ENCODE measurements at places on chromosomes 12 and 14.

GRCh38 chr12:54660320-54660962 lies 12.3 kb upstream of the DCD start:
- DNase-seq = no peak

DNA sequence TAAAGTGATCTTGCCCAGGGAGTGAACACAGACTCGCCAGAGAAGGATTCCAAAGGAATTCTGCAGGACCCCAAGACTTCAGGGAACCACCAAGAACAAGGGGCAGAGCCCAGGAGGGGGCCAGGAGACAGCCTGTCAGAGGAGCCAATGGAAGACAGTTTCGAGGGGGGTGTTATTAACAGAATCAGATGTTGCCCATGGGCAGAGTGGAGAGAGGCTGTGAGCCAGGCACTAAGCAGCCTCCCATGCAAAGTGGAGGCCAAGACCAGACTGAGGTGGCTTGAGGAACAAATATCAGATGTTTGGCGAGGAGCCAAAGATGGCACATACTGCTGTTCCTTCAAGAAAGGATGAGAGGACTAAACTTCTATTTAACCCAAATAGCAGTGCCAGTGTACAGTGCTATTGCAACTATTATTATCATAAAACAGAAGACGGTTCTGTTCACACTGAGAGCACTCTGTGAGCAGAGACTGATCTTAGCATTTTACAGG lies 12.6 kb downstream of the APPL2 start:
- DNase-seq = no peak

- DNase-seq = no peak
Observed at GRCh38 chr12:93361151-93361919, 16.4 kb upstream of the NUDT4 start.

DNA sequence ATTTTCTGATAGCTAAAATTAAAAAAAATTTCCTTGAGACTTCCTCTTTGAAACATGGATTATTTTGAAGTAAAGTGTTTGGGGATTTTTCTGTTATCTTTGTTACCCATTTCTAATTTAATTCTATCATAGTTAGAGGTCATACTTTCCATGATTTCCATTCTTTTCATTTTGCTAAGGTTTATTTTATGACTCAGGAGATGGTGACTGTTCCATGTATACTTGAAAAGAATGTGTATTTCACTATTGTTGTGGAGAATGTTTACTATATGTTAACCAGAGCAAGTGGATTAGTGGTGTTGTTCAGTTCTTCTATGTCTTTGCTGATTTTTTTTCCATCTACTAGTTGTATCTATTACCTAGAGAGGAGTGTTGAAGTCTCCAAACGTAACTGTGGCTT lies 250.5 kb upstream of the PELI2 start:
- no peak for DNase-seq

GRCh38 chr12:133256321-133256720 lies 20.6 kb upstream of the ANHX start:
- DNase-seq = no peak

- no peak for DNase-seq
Observed at GRCh38 chr12:67483871-67484554, 164.5 kb upstream of the DYRK2 start.

GRCh38 chr12:50207424-50207823 lies 40.3 kb upstream of the CERS5 start:
- DNase-seq = no peak

DNA sequence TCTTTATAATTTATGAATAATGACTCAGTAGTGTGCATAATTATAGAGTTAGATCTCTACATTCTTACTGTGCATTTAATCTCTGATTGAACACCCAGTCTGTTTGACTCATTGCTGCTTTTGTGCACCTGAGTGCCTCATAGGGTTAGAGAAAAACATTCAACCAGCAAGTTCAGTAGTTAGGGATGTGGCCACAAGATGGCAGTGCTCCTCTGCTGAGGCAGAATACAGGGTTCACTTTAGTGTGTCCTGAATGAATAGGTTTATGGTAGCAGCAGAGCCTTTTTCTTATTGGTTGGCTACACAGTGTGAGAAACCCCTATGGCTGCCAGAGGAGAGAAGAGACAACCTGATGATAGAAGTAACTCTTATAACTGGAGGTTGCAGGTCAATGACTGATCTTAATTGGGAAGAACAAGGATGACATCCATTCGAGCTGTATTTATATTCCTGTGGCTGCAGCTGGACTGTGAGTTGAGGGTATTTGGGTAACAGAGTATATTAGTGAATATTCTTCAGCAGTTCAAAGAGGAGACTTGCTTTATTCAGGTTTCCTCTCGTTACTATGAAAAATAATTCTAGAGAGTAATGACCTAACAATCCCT lies 194.9 kb upstream of the OR4E1 start:
- no peak for DNase-seq

DNA sequence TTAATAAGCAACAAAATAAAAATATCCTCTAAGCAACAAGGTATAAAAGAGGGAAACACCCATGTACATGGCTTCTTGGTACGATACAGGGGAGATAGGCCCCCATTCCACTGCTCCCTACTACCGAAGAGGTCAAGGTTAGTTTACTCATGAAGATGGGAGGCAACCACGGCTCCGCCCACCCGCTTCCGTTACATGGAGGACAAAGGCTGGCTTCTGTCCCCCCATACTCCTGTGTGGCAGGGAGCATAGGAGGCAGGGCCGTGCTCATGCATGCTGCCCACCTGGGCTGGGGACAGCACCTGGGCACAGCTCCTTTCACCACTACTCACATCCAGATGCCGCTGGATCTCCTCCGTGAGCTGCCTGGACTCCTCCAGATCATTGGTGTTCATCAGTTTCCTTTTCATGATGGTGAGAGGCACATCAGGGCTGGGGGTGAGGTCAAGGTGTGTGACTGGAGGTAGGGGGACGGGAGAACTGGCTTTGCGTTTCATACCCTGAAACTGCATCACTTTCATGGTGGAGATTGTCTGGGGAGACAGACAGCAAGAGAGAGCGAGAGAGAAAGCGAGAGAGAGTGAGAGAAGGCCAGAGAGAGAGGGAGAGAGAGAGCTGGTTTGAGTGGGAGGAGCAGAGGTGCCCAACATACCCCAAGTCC lies 39.0 kb downstream of the LGMN start:
- DNase-seq = no peak

GRCh38 chr12:22893878-22894277 lies 268.9 kb downstream of the ETNK1 start:
- no peak for DNase-seq

DNA sequence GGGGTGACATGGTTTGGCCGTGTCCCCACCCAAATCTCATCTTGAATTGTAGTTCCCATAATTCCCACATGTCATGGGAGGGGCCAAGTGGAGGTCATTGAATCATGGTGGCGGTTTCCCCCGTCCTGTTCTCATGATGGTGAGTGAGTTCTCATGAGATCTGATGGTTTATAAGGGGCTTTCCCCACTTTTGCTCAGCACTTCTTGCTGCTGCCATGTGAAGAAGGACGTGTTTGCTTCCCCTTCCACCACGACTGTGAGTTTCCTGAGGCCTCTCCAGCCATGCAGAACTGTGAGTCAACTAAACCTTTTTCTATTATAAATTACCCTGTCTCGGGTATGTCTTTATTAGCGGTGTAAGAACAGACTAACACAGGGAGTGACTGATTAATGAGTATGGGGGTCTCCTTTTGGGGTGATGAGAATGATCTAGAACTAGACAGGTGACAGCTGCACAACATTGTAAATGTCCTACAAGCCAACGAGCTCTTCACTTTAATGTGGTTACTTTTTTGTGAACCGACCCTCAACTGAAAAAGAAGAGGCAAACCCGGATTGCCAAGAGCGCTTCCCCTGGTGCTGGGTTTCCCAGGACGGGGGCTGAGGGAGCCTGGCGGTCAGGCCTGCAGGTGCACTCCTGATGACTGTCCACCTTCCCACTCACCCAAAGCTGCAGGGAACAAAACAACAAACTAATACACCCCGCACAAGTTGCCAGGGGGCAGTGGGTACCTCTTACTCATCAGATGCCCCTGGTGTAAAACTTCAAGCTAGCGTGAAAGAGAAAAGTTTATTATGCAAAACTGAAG lies 90.1 kb downstream of the NCOR2 start:
- no peak for DNase-seq

DNA sequence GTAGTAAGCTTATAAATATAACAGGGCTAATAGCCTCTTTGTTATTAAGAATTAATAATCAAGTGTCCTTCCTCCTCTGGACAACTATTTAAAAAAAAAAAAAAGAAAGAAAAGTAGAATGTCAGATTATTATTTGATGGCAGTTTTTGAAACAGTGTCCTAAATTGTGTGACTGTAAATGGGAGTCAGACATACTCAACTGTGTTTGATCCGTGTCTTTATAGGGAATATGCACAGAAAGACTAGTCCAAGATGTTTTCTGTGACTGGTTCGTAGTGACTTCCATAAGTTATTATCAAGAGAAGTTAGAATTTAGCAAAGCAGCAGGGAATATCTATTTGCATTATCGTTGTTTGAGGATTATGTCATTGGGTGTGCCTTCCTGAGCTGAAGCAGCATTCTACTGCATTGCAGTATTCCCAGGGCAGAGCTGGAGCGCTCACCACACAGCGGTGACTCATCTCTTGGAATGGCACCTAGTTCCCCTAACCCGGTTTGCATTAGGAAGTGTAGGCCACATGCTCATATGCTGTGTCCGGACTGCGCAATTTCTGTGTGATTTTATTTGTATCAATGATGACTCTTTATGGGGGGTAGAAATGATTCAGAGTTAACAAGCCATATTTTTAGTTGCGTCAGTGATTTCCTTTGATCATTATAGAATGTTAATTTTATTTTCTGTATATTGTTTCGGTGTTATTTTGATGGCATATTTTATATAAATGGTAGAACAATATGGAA lies 7.9 kb downstream of the DYNC1H1 start:
- peak; percentile 96 for DNase-seq

DNA sequence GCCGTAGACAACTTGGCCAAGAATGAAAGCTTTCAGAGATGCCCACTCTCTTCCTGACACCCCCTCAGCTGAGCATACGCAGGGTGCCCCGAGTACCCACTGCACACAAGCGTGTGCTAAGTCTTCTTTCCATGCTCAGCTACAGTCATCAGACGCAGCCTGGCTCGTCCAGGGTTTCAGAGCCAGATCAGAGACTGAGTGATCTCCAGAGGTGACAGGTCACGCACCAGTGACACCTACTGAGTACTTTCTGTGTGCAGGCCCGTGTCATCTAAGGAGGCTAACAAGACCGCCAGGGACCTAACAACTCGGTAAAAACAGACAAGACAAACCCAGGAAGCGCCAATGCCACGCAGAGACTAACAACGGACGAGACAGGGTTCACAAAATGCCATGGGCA lies 25.1 kb downstream of the STX2 start:
- DNase-seq = no peak

GRCh38 chr14:24254630-24255392 lies 8.2 kb downstream of the TGM1 start:
- DNase-seq = no peak

DNA sequence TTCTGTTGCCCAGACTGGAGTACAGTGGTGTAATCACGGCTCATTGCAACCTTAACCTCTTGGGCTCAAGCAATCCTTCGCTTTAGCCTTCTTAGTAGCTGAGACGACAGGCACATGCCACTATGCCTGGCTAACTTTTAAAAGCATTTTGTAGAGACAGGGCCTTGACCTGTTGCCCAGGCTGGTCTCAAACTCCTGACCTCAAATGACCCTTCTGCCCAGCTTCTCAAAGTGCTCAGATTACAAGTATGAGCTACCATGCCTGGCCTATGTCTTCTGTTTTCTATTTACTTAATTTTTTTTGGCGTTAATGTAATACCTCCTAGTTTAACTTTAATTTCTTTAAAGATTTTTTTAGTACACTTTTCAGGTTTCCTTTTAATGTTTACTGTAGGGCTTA lies 20.6 kb upstream of the KLRF1 start:
- no peak for DNase-seq

GRCh38 chr12:131815131-131815530 lies 13.1 kb upstream of the MMP17 start:
- DNase-seq = no peak

GRCh38 chr12:47077206-47078085 lies 2.0 kb upstream of the PCED1B start:
- no peak for DNase-seq

DNA sequence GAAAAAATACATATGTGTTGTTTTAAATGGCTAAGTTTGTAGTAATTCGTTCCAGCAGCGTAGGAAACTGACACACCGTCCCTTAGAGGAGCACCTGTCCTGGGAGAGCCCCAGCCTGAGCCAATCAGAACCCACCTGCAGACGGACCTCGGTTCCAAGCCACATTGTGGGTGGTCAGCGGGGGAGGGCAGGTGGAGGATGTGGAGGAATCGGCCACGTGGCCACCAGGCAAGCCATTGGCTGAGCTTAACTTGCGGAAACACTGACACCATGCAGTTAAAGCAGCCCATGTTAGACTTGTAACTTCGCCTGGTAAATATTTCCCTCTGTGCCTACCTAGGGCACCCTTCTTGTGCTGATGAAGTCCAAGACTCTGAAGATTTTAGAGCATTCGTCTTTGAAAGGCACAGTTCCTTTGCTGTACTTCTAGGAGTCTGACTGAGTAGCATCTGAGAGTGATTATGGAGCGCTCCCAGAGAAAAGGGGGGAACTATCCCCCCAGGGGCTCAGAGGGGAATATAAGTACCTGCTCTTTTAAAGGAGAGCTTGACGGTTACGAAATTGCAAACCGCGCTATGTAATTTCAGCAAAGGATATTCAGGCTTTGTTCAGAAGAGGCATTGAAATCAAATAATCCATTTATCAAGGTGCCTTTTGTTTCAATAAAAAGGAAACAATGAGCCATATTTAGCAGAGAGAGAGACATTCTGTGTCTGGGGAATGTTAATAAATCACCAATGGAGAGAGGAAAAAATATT lies 135.7 kb downstream of the TMEM132C start:
- DNase-seq = no peak

GRCh38 chr14:98085751-98086150 lies 1186.2 kb downstream of the BCL11B start:
- DNase-seq = no peak

- DNase-seq = no peak
Observed at GRCh38 chr12:93766796-93767523, 89.8 kb downstream of the CRADD start.

- no peak for DNase-seq
Observed at GRCh38 chr12:5808981-5809380, 136.1 kb downstream of the ANO2 start.

- DNase-seq = no peak
Observed at GRCh38 chr14:35747379-35747778, 61.7 kb downstream of the RALGAPA1 start.

- no peak for DNase-seq
Observed at GRCh38 chr14:26626256-26626655, 28.4 kb upstream of the NOVA1 start.

- no peak for DNase-seq
Observed at GRCh38 chr14:68451696-68452373, 341.0 kb downstream of the ZFP36L1 start.

- no peak for DNase-seq
Observed at GRCh38 chr14:81982046-81982445, 448.4 kb upstream of the SEL1L start.

DNA sequence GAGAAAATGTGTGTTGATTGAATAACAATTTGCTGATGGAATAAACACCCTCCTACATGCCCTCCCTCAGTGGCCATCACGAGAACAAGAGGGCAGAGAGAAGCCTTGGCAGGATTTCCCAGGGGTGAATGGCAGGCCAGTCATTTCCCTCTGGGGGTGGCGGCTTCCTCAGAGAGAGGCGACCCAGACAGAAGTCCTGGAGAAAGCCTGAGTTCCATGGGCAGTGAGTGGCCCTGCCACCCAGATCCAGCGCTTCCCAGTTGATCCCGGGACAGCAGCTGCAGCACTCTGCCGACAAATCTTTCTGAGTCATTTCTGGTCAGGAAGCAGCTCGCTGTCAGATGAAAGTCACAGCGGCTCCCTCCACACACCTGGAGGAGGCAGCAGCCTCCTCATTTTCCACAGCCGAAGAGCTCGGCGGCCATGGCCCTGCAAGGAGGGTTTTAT lies 123.0 kb downstream of the SCARB1 start:
- no peak for DNase-seq

GRCh38 chr12:42786400-42787148 lies 197.0 kb upstream of the PRICKLE1 start:
- no peak for DNase-seq
